Head of caudate nucleus (tissue), 42 donors: ENCODE measurements at places on chromosomes 11 and 22.

GRCh38 chr11:117626576-117626975 is 170.4 kb downstream of the DSCAML1 start:
- DNase-seq, result no peak

DNA sequence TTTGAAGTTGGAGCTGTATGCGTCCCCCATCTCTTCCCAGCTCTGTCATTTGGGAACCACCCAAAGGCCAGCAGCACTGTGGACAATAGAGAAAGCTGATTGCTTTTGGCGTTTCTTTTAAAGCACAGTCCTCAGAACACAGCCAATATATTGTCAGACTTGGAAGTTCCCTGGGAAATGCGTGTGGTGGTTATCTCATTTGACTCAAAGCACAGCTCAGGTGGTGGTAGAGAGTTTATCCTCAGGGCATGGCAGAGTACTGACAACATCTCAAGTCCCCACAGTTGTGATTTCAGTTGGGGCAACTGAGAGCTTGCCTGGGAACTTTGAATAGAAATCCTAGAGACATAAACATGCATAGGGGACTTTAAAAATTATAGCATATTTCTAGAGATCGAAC is 601.3 kb downstream of the ETS1 start:
- no peak for DNase-seq

DNA sequence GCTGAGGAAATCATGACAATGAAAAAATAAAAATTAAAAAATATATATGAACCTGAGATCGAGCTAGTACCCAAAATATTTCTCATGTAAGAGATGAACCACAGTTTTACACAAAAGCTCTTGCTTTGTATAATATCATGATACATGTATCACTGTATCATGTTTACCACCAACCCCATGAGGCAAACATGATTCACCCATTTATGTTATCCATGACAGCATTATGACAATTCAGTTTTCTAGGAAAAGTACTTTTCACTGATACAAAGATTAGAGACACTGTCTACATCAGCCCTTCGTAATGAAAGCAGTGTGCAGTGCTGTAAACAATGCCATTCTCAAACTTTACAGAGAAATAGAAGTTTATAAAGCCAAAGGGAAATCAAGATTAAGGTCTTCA is 852.5 kb upstream of the LRRC4C start:
- no peak for DNase-seq

GRCh38 chr11:101226617-101227016 is 97.0 kb upstream of the PGR start:
- no peak for DNase-seq

GRCh38 chr22:25216230-25216629 is 3.2 kb upstream of the CRYBB2 start:
- no peak for DNase-seq
